ENCODE measurements at places on chromosomes 1 and 21.
A peak's percentile ranks its signal among the peaks of the same experiment; 100 is the strongest.

GRCh38 chr1:246641394-246641793, 75.1 kb downstream of the CNST start:
- DNase-seq = no peak

- no peak for DNase-seq
These were observed 58.8 kb downstream of the MRPS6 start for GRCh38 chr21:34132202-34132601.

DNA sequence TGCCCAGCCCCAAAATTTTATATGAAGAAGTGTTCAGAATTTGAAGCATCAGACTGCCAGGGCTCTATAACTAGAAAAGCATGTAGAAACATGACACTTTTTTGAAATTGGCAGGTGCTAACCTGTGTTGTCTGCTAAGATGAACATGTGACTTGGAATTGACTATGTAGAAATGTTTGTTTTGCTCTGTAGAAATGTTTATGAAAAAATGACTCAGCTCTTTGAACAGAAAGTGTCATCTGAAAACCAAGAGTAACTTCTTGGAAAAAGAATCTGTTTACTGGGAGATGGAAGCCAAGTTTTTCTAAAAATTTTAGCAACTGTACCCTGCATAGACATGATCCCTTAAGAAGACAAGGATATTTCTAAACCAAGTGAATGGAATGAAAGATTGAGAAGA, 59.2 kb downstream of the LHX9 start:
- DNase-seq = no peak

GRCh38 chr1:169119405-169119804, 12.9 kb downstream of the ATP1B1 start:
- DNase-seq = peak; percentile 90

DNA sequence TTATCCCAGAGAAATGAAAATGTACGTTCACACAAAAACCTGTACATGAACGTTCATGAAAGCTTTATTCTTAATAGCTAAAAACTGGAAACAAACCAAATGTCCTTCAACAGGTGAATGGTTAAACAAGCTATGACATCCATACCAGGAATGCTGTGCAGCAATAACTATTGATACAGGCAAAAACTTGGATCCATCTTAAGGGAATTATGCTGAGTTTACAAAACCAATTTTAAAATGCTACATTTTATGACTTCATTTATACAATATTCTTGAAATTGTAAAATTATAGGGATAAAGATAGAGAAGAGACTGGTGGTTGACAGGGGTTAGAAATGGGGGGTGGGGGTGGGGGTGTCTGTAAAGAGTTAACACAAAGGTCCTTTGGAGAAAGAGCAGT, 280.3 kb downstream of the TGFB2 start:
- DNase-seq = no peak

DNA sequence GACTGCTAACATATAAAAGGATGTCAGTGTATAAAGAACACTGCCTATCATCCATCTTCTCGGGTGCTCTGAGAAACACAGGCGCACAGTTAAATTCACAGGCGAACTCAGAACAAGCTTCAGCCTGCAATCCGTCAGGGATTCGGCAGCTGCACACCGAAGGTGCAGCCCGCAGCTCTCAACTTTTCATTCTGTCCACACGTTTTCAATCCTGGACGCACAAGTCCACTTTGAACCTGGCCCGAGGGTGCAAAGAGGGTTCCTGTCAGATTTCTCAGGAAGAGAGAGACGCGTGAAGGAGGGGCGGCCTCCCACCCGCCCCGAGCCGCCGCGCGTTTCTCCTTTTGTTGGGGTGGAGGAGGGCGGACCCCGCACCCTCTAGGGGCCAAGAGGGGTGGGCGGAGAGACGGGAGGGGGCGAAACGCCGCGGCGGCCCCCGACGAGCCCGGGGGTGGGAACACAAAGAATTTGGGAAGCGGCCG, 724 bp downstream of the DOCK7 start:
- no peak for DNase-seq

DNA sequence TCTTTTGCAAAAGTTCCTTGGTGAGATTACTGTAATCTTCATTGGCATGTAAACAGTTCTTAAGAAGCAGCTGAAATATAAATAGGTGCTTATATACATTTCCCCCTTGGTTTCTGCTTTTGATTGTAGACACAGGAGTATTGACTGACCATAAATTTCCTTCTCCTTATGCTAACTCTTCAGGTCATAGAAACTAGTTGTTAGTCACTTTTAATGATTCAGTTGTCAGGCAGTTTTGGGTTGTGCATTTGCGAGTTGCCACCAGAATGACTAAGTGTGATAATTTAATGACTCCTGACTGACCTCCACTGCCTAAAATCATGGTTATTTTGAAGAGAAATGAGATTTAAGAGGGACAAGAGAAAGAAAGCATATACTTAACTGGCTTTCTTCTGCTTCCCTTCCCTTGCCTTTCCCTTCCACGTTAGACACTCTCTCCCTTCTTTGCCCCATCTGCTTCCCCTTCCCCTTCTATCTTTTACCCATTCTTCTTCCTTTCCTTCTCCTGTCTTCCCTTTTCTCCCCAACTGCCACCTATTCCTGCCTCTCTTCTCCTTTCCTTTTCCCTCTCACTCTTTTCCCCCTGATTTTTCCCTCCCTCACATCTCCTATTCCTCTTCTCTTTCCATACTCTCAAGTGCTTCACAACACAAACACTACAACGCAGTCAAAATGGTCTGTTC, 12.3 kb downstream of the ZMPSTE24 start:
- no peak for DNase-seq

GRCh38 chr1:26112407-26112775, 767 bp downstream of the PDIK1L start:
- DNase-seq = no peak

DNA sequence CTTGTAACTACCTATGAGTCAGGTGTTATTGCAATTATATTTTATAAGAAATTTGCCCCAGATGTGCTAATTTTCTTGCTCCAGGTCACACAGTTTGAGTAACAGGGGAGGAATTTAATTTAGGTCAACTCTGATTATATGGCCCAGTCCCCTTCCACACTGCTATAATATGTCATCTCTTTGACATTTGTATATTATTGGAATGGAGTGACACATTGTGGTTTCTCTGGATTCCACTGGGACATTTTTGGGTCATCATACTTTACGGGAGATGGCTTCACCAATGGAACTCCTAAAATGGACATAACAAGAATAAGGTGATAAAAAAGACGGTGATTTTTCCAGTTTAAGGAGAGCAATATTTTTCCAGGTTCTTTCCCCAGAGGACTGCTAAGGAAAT, 191.2 kb downstream of the DISC1 start:
- no peak for DNase-seq

DNA sequence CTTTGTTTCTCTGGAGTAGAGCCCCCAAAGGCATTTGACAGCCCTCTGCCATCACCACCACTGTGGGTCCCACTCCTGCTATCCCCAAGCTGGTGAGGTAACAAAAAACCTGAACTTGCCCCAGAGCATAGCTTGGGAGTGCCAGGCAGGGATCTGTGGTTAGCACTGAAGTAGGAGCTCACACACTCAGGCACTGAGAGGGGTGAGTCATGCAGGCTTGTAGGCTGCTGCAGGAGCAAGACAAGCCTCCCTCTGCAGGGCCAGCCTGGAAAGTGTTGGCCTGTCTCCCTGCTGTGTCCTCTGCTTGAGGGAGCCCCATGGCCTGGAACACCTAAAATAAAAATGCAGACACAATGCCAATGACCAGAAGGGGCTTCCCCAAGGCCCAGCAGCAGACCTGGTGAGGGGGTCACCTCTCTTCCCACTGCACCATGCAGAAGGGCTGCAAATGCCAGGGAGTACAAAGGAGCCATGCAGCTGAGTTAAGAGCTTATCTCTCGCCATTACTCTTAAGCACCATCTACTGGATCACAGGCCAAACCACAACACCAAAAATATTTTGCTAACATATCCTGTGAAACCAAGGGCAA, 108.9 kb upstream of the POGK start:
- DNase-seq = no peak

GRCh38 chr1:40199126-40199525, 37.9 kb downstream of the RLF start:
- no peak for DNase-seq

- DNase-seq = peak; percentile 35
These were observed 204.0 kb downstream of the PLPP3 start for GRCh38 chr1:56375326-56375804.

- DNase-seq = no peak
These were observed 14.3 kb upstream of the KPRP start for GRCh38 chr1:152743371-152744145.

DNA sequence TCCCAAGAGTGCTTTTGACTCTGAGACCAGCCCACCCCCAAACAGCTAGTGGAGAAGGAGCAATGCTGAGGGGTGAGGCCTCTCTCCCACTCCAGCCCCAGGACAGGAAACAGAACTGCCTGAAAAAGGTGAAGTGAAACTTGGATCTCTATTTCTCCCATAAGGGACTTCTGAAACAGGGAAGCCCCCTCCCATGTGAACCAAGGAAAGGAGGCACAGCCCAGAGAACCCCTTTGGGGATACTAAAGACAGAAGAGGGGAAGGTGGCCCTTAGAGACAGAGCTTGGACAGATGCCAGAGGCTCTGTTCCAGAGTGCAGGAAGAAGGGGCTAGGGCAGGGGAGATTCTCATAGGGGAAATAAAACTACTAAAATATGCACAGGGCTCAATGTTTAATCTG, 2.9 kb downstream of the TNFAIP8L2 start:
- no peak for DNase-seq

GRCh38 chr1:24082372-24082771, 29.6 kb downstream of the MYOM3 start:
- no peak for DNase-seq

DNA sequence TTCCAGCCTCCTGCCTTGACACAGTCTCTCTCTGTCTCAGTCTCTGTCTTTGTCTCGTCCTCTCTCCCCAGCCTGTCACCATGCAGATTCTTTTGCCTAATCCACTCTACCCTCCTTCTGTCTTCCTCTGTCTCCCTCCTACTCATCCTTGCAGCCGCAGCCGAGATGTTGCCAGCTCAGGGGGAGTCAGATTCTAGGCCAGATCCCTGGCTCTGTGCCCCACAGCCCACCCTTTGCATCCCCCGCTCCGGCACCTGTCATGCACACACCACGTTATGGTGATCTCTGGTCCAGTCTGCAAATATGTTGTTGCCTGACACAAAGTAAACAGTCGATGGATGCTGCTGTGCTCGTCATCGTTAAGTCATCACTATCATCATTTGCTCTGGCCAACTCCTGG, 35.5 kb upstream of the IGSF21 start:
- DNase-seq = no peak

All from NCI-H226 (cell line).